GM12878 (cell line): ENCODE measurements at places on chromosomes 3 and 15. TPM values are rescaled to one million over a fixed set of nuclear protein-coding genes. Genes with fewer than 3 reads are reported as not detected.

- no peak for DNase-seq
Measured at GRCh38 chr3:123602325-123602724, 17.5 kb upstream of the HACD2 start.

DNA sequence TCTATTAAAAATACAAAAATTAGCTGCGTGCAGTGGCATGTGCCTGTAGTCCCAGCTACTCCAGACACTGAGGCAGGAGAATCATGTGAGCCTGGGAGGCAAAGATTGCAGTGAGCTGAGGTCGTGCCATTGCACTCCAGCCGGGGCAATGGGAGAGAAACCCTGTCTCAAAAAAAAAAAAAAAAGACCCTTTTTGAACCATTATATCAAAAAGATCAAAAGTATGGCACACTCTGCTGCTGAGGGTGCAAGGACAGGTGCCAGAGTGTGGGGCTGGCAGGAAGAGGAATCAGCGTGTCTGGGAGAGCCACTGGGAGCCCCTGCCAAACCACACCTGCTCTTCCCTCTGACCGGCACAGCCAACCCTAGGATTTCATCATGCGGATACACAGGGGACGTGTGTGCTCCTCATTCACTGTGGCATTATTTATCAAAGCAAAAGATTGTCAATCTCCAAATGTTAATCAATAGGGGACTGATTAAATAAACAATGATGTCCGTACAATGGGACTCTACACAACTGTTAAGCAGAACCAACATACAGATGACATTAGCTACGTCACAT lies 147.3 kb upstream of the TLE3 start:
- no peak for DNase-seq

DNA sequence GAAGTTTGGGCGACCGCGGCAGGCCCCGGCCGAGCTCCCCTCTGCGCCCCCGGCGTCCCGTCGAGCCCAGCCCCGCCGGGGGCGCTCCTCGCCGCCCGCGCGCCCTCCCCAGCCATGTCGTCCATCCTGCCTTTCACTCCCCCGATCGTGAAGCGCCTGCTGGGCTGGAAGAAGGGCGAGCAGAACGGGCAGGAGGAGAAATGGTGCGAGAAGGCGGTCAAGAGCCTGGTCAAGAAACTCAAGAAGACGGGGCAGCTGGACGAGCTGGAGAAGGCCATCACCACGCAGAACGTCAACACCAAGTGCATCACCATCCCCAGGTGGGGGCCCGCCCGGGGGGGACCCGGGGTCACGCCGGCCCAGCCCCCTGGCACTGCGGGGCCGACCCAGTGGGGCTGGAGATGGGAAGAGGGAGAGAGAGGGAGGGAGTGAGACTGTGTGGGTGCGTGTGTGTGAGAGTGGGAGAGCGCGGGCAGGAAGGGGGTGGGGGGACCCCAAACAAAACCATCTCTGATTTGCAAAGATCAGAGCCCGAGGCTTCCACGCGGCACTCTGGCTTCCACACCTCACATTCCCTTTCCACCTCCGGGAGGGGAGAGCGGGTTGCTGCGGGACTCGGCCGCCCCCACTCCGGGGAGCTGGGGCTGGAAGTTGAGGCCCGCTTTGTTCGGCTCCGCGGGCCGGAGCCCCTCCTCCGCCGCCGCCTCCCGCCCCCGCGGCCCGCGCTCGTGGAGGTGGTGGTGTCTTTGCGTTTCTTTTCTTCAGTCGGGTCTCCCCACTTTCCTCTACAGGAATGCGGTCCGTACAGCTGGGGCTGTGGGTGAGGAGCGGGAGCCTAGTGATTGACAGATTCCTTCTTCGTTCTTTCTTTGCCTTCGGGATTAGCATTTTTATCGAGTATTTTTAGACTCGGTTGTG lies 898 bp downstream of the SMAD3 start:
- no peak for DNase-seq

DNA sequence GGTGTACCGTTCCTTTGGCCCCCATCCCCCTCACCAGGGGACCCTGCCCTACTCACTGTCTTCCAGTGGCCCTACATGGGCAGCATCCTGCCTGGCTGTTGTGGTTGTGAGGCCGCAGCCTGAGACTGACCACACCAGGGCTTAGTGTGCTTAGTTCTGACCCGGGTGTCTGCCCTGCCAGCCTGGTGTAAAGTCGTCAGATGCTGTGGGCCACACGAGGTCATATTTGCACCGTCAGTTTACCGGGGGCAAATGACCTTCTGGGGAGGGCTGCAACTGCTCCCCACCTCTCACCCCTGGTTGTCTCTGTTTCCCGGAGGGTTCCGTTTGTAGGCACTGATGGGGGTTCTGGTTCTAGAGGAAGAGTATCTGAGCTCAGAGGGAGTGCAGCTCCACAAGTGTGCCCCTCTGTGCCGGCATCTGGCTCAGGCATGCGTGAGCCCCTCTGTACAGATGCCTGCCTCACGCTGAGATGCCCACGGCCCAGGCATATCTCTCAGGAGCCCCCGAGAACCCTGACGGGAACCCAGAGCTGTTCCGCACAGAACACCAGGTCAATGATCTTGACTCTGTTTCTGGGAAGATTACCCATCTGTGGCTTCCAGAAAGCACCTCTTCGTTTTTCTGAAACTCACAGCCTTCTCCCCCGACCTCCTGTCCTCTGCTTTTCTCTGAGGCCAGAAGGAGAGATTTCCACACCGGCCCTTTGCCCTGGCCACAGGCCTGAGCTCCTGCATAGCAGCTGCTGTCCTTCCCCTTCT lies 19.2 kb downstream of the KLF13 start:
- DNase-seq: no peak

- no peak for DNase-seq
Measured at GRCh38 chr3:194849166-194849875, 163.6 kb downstream of the FAM43A start.

GRCh38 chr15:63288778-63289378 lies 11.5 kb downstream of the APH1B start:
- DNase-seq: no peak

DNA sequence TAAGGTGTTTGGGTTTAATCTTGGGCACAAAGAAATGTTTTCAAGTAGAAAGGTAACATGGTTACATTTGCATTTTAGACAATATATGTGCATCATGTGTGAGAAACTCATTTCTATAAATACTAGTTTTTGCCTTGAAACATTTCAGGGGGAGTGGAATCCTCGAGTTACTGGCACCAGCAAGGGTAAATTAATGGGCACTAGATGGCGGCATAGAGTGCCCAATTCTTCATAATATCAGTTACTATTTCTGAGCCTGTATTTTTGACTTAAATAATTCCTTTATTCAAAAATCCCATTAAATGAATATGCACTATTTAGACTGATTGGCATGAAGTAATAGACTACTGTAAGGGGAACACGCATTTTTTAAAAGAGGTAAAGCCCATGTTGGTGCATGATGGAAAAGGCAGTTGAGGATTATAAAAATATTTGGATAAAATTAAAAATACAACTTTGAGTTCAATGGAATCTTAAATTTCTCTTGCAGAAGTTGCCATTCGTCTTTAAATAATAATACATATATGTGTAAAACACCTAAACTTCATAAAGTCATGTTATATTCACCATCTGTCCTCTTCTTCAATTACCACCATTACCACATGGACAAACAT lies 106.3 kb downstream of the ZBTB20 start:
- DNase-seq: peak; percentile 2

DNA sequence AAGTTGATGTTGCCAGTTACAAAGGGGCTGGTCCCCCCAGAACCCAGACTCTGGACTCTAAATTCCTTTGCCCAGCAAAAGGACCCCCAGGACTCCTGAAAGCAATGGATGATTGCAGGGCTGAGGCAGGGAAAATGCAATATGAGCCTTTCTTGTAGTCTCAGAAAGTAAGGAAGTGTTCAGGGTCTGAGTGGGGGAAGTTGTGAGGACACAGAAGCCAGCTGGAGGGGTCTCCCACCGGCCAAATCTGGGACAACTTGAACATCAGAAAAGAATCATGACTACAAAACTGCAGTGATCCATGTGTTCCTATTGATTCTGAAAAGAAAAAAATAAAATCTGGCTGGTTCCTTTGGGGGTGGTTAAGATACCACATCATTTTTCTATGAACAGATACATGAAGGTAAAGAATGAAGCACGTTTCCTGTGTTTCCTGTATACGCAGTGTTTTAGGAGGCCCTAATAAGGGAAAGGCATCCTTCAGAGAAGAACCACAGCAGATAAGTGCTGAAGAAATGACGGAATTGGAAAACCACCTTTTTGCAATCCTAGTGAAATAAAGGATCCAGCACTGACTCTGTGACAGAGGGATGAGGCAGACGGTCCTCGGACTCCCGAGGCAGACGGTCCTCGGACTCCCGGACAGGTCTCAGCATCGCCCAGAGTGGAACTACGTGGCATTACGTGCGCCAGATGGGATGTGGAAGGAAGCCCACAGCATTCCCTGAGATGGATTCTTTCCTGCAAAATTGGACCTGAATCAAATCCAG lies 22.2 kb upstream of the GRIP2 start:
- DNase-seq: no peak

DNA sequence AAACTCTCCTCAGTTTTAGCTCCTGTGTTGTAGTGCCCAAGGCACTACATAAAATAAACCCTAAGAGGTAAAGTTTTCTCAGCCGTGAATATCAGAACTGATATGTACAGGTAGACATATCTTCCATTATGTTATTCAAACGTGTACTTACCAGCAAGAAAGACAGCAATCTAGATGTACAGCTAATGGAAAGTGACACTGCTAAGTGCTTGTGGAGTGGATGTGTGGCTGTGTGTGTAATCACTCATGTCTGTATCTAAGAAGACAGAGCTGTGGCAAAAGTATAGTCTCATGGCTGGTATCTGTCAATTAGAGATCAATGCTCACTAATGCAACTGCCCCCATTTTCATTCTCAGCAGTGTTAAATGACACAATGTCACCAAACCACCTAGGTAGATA lies 101.3 kb downstream of the FMN1 start:
- DNase-seq: no peak

DNA sequence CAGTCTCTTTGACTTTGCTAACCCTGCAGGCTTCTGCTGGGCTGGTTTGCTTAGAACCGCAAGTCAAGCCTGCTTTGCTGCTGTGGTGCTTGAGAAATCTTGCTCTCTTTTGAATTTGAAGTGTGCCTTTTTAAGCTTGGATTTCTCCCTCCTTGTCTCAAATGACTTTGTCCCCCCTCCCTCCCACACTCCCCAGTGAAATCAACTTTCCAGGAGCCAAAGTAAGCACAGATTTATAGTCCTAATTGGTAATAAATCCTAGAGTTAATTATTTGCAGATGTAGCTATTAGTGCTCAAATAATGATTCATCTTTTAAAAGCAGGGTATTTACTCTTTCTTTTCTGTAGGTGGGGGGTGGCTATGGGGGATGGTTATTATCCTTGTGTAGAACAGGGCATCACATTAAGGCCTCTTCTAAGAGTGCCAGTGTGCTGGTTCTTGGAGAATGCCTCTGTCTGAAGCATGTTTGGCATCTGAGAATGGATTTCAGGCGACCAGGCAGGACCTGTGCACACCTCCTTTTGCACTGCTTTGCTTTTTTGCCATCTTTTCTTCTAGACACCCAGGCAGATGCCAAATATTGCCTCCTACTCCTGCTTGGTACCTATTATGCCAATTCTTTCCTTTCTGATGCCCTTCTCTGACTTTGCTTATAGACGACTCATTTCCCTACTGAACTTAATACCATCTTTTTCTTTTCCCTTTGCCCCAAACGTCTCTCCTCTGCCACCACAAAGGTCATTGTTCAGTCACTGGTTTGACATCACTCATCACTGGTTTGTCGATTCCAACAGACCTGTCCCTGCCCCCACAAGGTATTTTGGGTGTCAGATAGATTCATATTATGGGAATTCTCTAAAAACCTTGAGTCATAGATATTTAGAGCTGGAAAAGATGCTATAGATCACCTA lies 50.7 kb downstream of the CLDN11 start:
- DNase-seq: no peak

DNA sequence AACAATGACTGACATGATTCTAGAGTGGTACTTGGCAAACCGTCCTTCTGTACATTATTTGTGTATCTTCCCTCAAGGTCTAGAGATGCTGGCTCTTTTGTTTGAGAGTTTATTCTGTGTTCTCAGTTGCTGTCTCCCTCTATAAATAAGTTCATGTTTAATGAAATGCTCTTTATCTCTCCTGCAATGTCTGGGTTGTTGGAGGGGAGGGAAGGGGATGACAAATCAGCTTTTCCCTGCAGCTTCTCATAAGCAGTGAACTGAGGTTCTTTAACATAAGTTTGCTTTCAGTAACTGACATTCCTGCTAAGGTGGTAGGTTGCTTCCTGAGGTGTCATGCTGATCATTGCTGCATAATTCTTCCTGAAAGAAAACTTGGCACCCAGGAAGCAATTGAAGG lies 21.8 kb downstream of the ITPR1 start:
- no peak for DNase-seq

- no peak for DNase-seq
Measured at GRCh38 chr3:131457220-131457619, 45.6 kb downstream of the MRPL3 start.

DNA sequence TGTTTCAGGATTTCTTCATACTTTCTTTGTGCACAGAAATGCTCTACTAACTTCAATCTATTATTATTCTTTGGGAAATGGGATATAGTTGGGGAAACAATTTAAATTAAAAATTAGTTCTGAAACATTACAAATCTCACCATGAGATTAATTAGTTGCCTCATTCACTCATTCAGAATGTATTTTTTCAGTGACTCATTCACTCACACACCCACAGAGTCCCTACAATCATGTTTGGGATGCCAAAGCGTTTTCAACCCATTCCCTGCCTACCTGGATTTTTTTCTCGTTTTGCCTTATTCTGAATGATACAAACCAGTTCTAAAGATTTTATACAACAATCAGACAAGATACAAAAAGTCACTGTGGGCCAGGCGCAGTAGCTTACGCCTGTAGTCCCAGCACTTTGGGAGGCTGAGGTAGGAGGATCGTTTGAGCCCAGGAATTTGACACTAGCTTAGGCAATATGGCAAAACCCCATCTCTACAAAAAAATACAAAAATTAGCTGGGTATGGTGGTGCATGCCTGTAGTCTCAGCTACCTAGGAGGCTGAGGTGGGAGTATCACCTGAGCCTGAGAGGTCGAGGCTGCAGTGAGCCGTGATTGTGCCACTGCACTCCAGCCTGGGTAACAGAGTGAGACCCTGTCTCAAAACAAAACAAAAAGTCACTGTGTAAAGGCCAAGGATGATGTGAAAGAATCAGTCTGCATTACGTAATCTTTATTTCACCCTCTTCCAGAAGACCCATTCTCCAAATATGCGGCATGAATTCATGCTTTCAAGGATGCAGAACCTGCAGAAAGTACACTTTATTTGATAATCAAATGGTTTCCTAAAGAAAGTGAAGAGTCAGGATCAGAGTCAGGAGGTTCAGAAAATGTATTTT lies 34.8 kb upstream of the ARHGEF3 start:
- DNase-seq: no peak

- DNase-seq: no peak
Measured at GRCh38 chr3:152043620-152044019, 170.2 kb downstream of the SUCNR1 start.

Gene C3orf49
- not detected in 2 replicates for total RNA-seq

Gene KLHL25
- 2.5 and 2.7 TPM in 2 replicates for total RNA-seq

Gene CLDN18
- 0.26 and 0.32 TPM in 2 replicates for total RNA-seq

Gene CHRD
- total RNA-seq: 0.32 TPM in 1 of 2 replicates, not detected in the other

Gene LRRC2
- not detected in 2 replicates for total RNA-seq

Gene WDR93
- not detected in 2 replicates for total RNA-seq

Gene DENND6A
- 13.0 and 15.3 TPM in 2 replicates for total RNA-seq

Gene IL5RA
- total RNA-seq: 0.19 TPM in 1 of 2 replicates, not detected in the other
